ENCODE measurements at places on chromosomes 12 and 14. TPM values are rescaled to one million over a fixed set of nuclear protein-coding genes. Genes with fewer than 3 reads are reported as not detected.

The TMEM229B gene
- 19.4 TPM for total RNA-seq

The PPM1H gene
- 0.11 TPM for total RNA-seq

The KERA gene
- total RNA-seq: not detected

The PZP gene
- not detected for total RNA-seq

The ADSS1 gene
- 1.8 TPM for total RNA-seq

The FAM181A gene
- total RNA-seq: not detected

The ACSM4 gene
- not detected for total RNA-seq

The ANO2 gene
- total RNA-seq: not detected

The NPAS3 gene
- not detected for total RNA-seq

The CRACR2A gene
- total RNA-seq: 39.2 TPM

The DDX55 gene
- total RNA-seq: 46.8 TPM

The NANOG gene
- total RNA-seq: not detected

The PYM1 gene
- total RNA-seq: 59.9 TPM

The SIX4 gene
- 0.82 TPM for total RNA-seq

The PLEKHG3 gene
- 26.3 TPM for total RNA-seq

The CDKL1 gene
- total RNA-seq: 13.6 TPM

The DTD2 gene
- total RNA-seq: 20.0 TPM

The TSHR gene
- total RNA-seq: 1.9 TPM

The PLEKHD1 gene
- total RNA-seq: 0.16 TPM

The SLC10A1 gene
- not detected for total RNA-seq

The HSPA2 gene
- 3.8 TPM for total RNA-seq

The PFKM gene
- total RNA-seq: 21.2 TPM

The IL22 gene
- not detected for total RNA-seq

The PGAM5 gene
- total RNA-seq: 58.2 TPM
